ENCODE measurements at places on chromosomes 12 and 14.

GRCh38 chr14:100374270-100374669 is 51.1 kb downstream of the SLC25A47 start:
- DNase-seq = no peak

GRCh38 chr12:67086116-67086515 is 183.0 kb upstream of the CAND1 start:
- DNase-seq = no peak

GRCh38 chr12:77571768-77572167 is 258.9 kb upstream of the NAV3 start:
- DNase-seq = no peak

- DNase-seq = no peak
These were observed 719 bp downstream of the KRT80 start for GRCh38 chr12:52190860-52191729.

GRCh38 chr12:44960856-44961255 is 84.7 kb upstream of the NELL2 start:
- DNase-seq = no peak

GRCh38 chr12:20282401-20282800 is 85.9 kb upstream of the PDE3A start:
- DNase-seq = no peak

- DNase-seq = no peak
These were observed 92.2 kb downstream of the DYRK2 start for GRCh38 chr12:67740711-67741110.

- DNase-seq = no peak
These were observed 304.4 kb downstream of the DUSP6 start for GRCh38 chr12:89047856-89048418.

GRCh38 chr12:6044082-6044481 is 80.4 kb downstream of the VWF start:
- DNase-seq = peak; percentile 58

DNA sequence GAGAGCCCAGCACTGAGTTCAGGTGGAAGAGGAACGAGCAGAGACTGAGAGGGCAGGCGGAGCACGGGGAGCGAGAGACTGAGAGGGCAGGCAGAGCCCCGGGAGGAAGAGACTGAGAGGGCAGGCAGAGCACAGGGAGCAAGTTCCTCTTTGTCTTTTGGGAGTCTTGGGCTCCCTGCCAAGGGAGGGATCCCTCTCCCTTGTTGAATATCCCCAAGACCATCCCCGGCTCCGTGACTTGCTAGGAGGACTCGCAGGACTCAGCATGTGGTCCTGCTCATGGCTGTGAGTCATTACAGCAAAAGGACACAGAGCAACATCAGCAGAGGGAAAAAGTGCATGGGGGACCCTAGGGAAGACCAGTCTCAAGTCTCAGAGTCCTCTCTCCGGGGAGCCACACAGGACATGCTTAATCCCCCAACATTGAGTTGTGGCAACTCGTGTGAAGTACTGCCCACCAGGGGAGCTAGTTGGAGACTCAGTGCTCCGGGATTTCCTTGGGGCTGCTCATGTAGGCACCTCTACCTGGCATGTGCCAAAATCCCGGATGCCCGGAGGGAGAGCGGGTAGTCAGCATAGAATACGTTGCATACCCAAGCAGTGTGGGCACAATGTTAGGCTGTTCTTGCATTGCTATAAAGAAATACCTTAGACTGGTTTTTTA is 81.0 kb downstream of the CCDC92 start:
- DNase-seq = no peak

DNA sequence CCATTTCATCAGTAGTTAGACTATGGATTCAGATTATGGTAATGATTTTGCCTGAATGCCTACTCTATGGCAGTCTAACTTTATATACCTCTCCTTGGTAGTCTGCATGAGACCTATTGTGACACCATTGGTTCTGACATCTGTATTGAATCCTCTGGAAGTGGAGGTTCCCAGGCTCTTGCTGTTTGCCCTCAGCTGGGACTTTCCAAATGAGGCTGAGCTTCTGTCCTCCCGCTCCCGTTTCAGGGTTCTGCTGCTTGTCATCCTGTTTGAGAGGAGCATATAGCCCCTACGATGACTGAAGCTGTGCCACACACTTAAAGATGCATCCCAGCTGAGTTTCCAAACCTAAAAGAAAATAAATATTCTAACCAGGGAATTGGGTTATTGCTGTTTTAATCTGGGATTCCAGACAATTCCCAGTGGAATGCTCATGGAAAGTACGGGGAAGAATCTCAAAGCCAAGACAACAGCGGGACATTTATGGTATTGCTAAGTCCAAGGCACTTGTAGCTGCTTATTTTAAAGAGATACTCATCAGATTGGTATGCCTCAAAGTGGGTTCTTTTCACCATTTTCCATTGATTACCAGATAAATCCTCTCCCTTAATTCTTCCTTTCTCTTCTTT is 105.9 kb downstream of the ETV6 start:
- no peak for DNase-seq

- DNase-seq = no peak
These were observed 718 bp downstream of the PACS2 start for GRCh38 chr14:105315211-105315721.

Measured in foreskin fibroblast (primary cell).